Bronchial smooth muscle cell (primary cell): ENCODE measurements at places on chromosomes 16 and 17. TPM values are rescaled to one million over a fixed set of nuclear protein-coding genes. Genes with fewer than 3 reads are reported as not detected.

Gene DGKE
- 2.3 and 3.0 TPM in 2 replicates for total RNA-seq

Gene SAT2
- 55.3 and 67.3 TPM in 2 replicates for total RNA-seq

Gene SLC12A3
- under 0.01 TPM in 1 of 2 replicates, not detected in the other for total RNA-seq

Gene KIF2B
- total RNA-seq, result not detected in 2 replicates

Gene CD300LB
- not detected in 2 replicates for total RNA-seq
